ENCODE measurements at places on chromosomes 6 and 20. TPM values are rescaled to one million over a fixed set of nuclear protein-coding genes. Genes with fewer than 3 reads are reported as not detected.

CSE1L gene
- total RNA-seq, result 136 TPM

ELOVL5 gene
- total RNA-seq, result 122 TPM

HCRTR2 gene
- not detected for total RNA-seq

SSTR4 gene
- not detected for total RNA-seq

HTR1B gene
- not detected for total RNA-seq

LTB gene
- total RNA-seq, result 136 TPM

RIPPLY2 gene
- not detected for total RNA-seq

CST5 gene
- not detected for total RNA-seq

PBOV1 gene
- not detected for total RNA-seq

OPRM1 gene
- total RNA-seq, result not detected

TRIM10 gene
- 0.09 TPM for total RNA-seq

PDSS2 gene
- total RNA-seq, result 14.2 TPM

SOBP gene
- total RNA-seq, result 0.09 TPM

CDSN gene
- not detected for total RNA-seq

CRISP3 gene
- total RNA-seq, result not detected

AURKA gene
- total RNA-seq, result 42.6 TPM

LY86 gene
- total RNA-seq, result 1.2 TPM

TNFRSF6B gene
- not detected for total RNA-seq

TFAP2B gene
- not detected for total RNA-seq

MEP1A gene
- total RNA-seq, result not detected

KDM1B gene
- total RNA-seq, result 8.6 TPM

CEP57L1 gene
- 14.2 TPM for total RNA-seq

LIN28B gene
- total RNA-seq, result not detected

TBPL1 gene
- 37.2 TPM for total RNA-seq

COL9A3 gene
- 0.47 TPM for total RNA-seq

DST gene
- 8.0 TPM for total RNA-seq

RIMS1 gene
- total RNA-seq, result not detected

GPR6 gene
- not detected for total RNA-seq

BPIFB2 gene
- not detected for total RNA-seq

ERVFRD-1 gene
- total RNA-seq, result not detected

COL9A1 gene
- not detected for total RNA-seq

TMEM200A gene
- total RNA-seq, result 1.3 TPM

GGTLC1 gene
- total RNA-seq, result not detected

TINAG gene
- total RNA-seq, result not detected

FRS3 gene
- total RNA-seq, result 4.7 TPM

Measured in activated CD4-positive, alpha-beta T cell treated with anti-CD3 and anti-CD28 coated beads, Interleukin-2, amount 10 ng/mL, durations not matched to agents 24 days and 14 days (primary cell).